ENCODE measurements at places on chromosomes 16 and 17. TPM values are rescaled to one million over a fixed set of nuclear protein-coding genes. Genes with fewer than 3 reads are reported as not detected.

The BTBD17 gene
- polyA plus RNA-seq: 2.3 TPM

The CNTNAP4 gene
- 2.1 TPM for polyA plus RNA-seq

The SMIM36 gene
- not detected for polyA plus RNA-seq

The CNTD1 gene
- 2.1 TPM for polyA plus RNA-seq

The OR3A3 gene
- not detected for polyA plus RNA-seq

The GPT2 gene
- 14.0 TPM for polyA plus RNA-seq

The ALOX12B gene
- polyA plus RNA-seq: not detected

The TVP23A gene
- 7.7 TPM for polyA plus RNA-seq

The ZPBP2 gene
- not detected for polyA plus RNA-seq

The BCAS3 gene
- polyA plus RNA-seq: 39.0 TPM
